ACHN (cell line): ENCODE measurements at places on chromosomes 7 and 10.

GRCh38 chr7:923108-924041, 31.1 kb downstream of the ADAP1 start:
- DNase-seq = no peak

GRCh38 chr7:107931740-107932515, 40.9 kb downstream of the DLD start:
- DNase-seq = no peak

DNA sequence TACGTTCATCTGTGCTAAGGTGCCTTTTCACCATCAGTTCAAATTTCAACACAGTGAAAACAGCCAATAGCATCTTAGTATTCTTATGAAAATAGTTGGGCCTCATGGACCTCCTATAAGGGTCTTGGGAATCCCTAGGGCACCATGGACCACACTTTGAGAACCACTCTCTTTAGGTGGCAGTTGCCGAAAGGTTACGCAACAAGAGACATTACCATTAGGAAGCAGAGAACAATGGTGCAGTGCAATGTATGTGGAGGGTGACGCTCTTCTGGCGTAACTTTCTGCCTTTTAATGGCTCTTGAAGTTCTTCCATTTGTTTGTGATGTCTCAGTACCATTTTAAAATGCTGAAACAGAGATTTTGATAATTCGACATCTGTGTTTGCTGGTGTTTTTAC, 131.1 kb downstream of the CNNM2 start:
- DNase-seq = no peak

GRCh38 chr10:7121154-7121797, 289.6 kb downstream of the SFMBT2 start:
- peak; percentile 29 for DNase-seq

DNA sequence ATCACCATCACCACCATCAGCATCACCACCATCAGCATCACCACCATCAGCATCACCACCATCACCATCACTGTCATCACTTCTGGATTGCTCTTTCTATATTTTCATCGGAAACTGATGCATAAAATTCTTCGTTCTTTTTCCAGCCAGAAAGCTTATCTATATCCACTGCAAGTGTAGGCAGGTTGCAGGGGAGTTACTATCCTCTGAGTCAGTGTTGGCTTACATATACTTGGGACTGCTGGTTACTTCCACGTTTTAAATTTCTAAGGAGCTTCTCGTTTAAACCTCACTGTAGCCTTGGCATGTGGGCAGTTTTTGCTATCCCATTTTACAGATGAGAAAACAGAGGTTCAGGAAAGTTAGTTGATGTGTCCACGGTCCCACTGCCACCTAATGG, 66.1 kb downstream of the FOXL3 start:
- DNase-seq = no peak

DNA sequence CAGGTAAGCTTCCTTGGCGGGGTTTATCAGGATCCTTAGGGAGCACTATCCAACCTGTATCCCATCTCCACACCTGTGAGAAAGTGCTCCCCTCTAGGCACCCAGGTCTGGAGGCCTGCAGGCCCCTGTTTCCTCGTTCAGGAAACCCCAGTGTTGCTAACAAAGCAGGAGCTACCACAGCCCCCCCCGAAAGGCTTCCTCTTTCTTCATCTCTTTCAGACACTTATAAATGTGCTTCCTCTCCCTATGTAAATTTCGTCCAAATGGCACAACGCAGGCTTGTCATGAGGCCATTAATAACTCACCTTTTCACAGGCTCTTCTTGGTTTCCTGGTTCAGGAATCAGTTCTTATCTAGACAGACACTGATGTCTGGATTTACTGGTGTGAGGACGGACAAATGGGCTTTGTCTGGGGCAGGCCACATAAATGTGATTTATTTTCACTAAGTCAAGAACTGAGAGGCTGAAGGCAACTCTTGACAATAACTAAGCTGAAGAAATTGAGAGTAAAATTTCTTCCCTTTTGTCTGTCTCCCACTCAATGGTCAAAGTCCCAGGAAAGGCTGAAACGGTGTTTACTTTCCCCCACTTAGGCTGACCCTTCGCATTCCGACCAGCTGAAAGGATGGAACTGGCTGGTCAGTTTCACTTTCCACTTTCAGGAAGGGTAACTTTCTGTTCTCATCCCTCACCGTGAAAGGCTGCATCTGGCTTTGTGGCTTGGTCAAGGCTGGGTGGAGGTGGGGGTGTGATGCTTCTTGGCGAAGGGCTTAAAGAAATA, 46.8 kb downstream of the PIK3AP1 start:
- peak; percentile 85 for DNase-seq

GRCh38 chr10:24901686-24902399, 50.6 kb downstream of the PRTFDC1 start:
- DNase-seq = peak; percentile 97

- DNase-seq = no peak
Measured at GRCh38 chr7:33101906-33102305, 7.3 kb downstream of the RP9 start.

- peak; percentile 80 for DNase-seq
Measured at GRCh38 chr7:142516038-142516501, 233.2 kb upstream of the PRSS1 start.

DNA sequence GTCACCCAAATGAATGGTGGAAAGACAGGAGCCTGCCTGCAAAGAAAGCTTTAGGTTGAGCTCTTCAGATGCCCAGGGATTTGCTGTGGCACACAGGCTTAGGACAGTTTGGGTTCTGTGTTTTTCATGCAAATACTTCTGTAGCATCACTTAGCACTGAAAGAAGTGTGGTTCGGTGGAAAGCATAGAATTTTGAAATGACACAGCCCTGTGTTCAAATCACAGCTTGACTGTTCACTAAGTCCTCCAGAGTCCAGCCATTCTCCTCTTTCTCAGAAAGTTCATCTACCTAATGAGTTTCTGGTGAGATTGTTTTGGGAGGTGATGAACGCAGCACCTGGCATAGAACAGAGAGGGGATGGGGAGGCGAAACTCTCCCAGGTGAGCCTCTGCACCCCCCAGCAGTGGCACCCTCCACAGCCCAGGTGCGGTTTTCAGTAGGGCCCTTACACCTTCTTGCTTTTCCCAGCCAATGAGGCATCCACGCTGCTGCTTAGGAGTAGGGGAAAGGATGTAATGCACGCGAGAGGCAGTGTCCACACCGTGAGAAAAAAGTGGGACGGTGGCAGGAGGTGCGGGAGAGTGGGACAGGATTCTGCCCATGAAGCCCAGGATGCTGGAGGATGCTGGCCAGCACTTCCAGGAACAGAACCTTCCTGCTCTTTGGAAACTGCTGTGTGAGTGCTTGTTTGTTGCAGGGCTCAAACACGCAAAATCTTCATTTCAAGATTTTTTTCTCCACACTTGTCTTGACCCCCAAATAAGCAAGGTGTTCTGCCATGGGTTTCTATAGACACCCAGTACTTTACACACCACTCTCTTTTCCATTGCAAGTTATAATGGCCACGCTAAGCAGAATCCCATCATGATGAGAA, 11.6 kb downstream of the EN2 start:
- DNase-seq = no peak

DNA sequence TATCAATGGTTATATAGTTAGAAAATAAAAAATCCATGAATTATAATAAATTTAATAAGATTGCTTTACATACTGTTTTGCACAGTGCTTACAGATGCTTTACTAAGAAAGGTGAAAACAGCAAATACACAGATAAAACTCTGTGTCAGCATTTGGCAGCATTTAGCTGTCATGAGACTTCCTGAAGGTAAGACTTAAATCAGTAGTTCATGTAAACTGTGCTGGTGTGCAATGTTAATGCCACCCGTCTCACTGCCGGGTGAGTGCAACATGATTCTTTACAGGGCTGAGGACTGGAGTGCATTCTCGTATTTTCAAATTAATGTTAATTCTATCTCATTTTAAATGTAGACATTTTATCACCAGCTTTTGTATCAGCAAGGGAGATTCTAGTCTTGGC, 326.2 kb upstream of the POT1 start:
- no peak for DNase-seq

DNA sequence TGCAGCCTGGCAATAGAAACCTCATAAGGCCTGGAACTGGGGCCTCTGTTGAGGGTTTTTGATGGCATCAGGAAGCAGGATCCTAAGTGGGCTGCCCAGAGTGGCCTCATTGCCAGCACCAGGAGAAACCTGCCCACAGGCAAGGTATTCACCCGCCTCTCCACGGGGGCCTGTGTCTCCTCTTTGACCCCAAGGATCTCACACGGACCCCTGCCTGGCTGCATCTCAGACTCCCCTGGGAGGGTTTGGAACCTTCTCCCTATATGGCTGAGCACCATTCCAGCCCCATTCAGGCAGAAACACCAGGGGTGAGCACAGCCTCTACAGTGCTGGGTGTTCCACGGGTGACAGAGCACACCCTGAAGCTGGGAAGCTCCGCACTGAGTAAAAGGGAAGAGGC, 14.6 kb upstream of the C10orf71 start:
- DNase-seq = no peak

DNA sequence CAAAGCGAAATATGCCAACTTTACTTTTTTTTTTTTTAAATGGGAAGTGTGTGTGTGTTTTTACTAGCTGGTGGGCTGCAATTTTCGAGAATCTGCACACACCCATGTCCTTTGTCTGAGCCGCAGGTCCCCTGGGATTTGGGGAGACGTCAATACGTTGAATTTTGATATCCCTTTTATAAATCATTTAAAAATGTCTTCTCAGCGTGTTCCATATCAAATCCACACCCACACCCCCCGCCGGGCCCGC, 404 bp upstream of the FMC1 start:
- no peak for DNase-seq

DNA sequence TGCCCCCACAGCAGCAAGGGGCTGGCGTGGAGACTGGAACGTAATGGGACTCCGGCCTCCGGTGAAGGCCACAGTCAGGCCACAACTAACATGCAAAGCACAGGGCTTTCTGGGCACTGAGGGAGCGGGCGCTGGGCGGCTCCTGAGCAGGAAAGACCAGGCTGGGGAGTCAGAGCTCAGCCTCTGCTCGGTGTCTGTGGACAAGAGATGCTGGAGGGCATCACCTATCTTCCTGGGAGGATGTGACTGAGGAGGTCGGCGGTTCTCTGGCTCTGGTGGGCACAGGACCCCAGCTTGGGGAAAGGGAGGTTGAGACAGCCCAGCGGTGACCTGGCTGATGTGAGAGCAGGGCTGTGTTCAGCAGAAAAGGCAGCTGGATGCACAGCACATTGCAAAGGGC, 11.7 kb downstream of the CNPY1 start:
- no peak for DNase-seq

- no peak for DNase-seq
Measured at GRCh38 chr10:93852476-93853095, 41.2 kb upstream of the SLC35G1 start.

GRCh38 chr10:125599194-125599593, 83.8 kb downstream of the TEX36 start:
- no peak for DNase-seq

- no peak for DNase-seq
Measured at GRCh38 chr10:29731760-29732159, 97.0 kb upstream of the SVIL start.

DNA sequence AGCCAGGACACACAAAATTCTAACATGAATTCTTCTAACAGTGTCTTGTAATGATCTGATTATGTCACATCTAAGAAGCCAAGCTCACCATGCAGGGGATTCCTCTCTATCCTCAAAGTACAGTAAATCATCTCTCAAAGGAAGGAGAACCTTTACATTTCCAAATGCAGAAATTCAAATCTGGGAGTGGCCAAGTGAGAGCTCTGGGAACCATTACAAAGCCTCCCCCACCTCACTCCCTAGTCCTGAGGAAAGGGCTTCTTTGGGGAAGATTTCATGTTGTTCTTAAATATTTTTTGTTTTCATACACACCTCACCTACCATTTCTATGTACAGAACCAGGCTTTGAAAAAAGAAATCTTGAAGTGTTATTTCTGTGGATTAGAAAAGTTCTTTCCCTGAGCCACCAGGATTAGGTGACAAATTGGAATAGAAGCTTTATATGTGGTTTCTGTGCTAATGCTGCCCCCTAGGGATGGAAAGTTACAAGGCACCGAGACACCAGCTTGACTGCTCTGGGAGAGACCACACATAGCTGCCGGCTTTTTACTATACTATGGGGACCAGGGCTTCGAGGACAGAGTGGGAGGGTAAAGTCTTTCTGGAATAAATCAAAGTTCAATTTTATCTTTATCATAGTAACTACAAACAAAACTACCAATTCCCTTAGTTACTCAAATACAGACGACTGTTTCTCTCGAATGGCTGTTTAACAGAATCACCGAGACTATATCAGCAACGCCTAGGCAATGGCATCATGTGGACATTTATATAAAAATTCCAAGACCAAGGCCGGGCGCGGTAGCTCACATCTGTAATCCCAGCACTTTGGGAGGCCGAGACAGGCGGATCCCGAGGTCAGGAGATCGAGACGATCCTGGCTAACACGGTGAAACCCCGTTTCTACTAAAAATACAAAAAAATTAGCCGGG, 116.1 kb downstream of the RNF216 start:
- DNase-seq = peak; percentile 86

DNA sequence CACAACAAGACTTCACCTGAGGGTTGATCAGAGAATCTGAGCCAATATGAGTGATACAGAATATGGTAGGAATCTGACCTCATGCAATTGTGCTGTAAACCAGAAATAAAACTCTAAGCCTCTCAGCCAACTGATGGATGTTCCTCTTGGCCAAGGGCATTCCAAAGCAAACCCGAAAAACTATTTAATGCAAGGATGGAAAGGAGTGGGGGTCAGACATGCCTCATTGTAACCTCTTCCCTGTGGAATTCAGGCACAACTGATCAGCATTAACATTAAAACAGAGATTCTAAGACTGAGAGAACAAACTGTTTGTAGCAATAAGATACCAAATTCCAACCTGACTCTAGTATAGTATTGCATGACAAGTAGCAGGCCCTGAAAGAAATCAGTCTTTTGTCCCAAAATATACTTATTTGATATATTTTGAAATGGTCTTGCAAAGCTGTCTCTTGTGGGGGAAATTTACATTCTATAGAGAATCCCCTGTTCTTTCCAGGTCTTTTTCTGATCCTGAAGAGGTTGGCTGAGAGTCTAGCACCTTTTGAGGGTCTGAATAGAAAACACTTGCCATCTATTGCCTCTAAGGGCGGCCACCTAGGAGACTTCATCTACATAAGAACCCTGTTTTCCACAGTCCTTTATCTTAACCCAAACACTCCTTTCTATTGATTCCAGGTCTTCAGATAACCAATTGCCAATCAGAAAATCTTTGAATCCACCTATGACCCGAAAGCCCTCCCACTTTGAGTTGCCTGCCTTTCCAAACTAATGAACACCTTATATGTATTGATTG, 50.4 kb upstream of the WDR11 start:
- DNase-seq = no peak

DNA sequence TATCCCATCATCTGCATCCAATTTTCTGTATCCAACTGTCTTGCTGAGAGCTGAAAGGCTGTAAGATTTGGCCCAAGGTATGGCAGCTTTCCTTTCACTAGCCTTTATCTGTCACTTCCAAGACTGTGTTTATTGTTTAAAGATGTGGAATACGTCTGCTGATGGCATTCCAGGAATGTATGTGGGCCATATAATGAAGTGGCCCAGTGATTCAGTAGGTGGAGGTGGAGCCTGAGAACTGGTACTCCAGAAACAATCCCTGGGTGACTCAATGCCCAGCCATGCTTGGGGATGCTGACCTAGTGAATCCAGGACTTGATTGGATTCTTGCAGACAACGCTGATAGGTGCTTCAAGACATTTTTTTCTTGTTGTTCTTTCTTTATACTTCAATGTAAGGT, 13.5 kb downstream of the NEUROD6 start:
- DNase-seq = peak; percentile 7

GRCh38 chr10:29329420-29329819, 40.5 kb downstream of the LYZL1 start:
- no peak for DNase-seq

GRCh38 chr7:90266808-90267207, 21.8 kb downstream of the CFAP69 start:
- DNase-seq = no peak

- peak; percentile 51 for DNase-seq
Measured at GRCh38 chr10:97234400-97234799, 48.6 kb upstream of the SLIT1 start.
